ENCODE measurements at places on chromosomes 6 and 20.
A peak's percentile ranks its signal among the peaks of the same experiment; 100 is the strongest.

DNA sequence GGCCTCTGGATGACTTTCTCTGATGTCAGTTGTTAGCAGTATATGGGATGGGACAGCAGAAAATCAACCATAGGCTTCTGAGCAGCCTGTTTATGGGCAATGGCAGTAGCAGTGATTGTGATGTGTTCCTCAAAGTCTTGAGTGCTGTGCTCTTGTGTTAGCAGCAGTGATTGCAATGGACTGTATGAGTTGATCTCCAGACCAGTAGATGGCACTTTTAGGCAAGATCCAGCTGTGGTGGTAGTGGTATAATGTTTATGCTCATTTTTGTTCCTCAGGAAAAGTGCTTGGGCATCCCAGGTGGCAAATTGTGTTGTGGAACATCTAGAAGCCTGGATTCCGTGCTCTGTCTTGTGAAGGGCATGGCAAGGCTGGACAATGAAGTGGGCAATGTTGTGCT is 181.6 kb upstream of the SYNCRIP start:
- DNase-seq, result no peak

DNA sequence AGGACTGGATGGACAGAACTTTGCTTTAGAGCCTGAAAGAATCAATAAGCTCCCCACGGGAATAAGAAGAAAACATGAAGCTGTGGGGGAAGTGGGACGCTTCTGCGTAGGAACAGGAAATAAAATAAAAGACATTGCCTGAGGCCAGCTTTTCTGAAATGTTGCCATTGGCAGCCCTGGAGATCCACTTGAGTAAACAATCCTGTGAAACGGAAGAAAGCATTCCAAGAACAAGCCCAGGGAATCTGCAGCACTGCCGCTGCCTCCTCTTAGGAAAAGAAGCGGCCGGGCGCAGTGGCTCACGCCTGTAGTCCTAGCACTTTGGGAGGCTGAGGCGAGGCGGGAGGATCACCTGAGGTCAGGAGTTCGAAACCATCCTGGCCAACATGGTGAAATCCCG is 182.3 kb upstream of the RALGAPA2 start:
- DNase-seq, result no peak

GRCh38 chr6:150183105-150183504 is 40.3 kb downstream of the PPP1R14C start:
- no peak for DNase-seq

- DNase-seq, result no peak
These were observed 18.1 kb upstream of the TRIM27 start for GRCh38 chr6:28941684-28942448.

GRCh38 chr20:40754339-40754943 is 65.4 kb upstream of the MAFB start:
- no peak for DNase-seq

DNA sequence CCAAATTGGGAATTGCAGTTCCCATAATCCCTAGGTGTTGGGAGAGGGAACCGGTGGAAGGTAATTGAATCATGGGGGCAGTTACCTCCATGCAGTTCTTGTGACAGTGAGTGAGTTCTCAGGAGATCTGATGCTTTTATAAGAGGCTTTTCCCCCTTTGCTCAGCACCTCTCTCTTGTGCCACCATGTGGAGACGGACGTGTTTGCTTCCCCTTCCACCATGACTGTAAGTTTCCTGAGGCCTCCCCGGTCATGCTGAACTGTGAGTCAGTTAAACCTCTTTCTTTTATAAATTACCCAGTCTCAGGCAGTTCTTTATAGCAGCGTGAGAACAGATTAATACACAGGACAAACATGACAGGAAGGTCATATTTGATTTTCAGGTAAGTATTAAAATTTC is 25.3 kb upstream of the HECA start:
- no peak for DNase-seq

DNA sequence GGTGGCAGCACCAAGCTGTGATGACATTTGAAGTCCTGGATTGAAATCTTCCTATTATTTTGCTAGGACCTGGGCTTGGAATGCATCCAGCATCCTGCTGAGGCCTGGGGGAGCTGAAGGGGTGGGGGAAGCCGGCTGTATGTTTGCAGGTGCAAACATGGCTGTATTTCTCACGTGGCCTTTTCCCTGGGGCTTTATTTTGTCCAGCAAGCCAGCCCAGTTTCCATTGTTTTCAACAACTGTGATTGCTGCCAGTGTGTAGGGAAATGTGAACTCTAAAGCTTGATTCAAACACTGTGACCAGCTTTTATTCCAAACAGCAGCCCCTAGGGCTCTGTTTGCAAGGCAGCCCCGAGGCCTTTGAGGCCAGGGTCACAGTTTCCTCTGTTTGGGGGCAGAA is 683.0 kb downstream of the DHX35 start:
- DNase-seq, result no peak

DNA sequence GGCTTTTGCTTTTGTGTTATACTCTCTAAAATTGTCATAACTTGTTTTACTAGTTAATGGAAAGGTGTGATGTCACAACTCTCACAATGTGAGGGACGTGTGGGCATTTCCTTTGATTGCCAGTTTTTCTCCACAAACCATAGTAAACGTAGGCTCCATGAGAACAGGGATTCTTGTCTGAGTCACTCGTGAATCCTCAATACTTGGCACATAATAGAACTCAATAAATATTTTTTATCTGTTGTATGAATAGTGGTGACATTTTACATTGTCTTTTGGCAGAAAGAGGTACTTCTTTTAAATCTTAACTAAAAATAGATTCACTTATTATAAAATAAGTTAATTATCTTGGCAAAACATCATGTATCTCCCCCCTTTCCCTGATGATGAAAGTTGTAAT is 69.0 kb upstream of the CNKSR3 start:
- no peak for DNase-seq

DNA sequence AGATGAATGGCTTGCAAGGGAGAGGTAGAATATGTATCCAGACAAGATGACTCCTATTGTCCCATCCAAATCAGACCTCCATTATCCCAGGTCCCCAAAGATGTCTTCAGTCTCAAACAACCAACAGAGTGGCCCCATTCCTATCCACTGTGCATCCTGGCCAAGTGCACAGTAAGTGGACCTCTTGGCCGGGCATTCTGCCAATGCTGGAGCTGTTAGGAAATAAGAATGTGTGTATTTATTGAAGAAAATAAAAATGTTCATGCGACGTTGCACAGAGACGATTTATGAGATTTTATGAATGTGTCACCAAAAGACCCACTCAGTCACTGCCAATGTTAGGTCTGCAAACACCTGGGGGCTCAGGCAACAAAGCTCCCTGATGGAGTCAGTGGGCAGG is 196.0 kb downstream of the MAFB start:
- DNase-seq, result no peak

GRCh38 chr6:144574796-144575195 is 289.7 kb downstream of the UTRN start:
- DNase-seq, result no peak

- peak; percentile 24 for DNase-seq
These were observed 54.1 kb downstream of the BPIFB1 start for GRCh38 chr20:33337119-33337518.

DNA sequence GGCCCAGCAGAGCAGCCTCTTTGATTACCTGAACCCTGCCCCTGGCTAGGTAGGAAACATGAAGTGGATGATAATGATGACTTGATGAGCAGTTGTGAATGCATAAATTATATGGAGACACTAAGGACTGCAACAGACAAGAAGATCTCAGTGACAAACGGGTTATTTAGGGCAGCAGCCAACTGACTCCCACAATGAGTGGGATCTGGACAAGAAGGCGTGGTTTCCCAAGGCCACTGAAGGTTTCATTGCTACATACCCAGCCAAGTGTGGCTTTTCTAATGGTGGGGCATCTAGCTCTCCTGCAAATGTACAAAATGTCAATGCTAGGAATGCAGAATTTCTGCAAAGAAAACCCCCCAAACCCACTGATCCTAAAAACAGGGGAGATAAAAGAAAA is 29.4 kb downstream of the RING1 start:
- DNase-seq, result no peak

GRCh38 chr20:62769346-62770071 is 26.8 kb upstream of the MRGBP start:
- no peak for DNase-seq

DNA sequence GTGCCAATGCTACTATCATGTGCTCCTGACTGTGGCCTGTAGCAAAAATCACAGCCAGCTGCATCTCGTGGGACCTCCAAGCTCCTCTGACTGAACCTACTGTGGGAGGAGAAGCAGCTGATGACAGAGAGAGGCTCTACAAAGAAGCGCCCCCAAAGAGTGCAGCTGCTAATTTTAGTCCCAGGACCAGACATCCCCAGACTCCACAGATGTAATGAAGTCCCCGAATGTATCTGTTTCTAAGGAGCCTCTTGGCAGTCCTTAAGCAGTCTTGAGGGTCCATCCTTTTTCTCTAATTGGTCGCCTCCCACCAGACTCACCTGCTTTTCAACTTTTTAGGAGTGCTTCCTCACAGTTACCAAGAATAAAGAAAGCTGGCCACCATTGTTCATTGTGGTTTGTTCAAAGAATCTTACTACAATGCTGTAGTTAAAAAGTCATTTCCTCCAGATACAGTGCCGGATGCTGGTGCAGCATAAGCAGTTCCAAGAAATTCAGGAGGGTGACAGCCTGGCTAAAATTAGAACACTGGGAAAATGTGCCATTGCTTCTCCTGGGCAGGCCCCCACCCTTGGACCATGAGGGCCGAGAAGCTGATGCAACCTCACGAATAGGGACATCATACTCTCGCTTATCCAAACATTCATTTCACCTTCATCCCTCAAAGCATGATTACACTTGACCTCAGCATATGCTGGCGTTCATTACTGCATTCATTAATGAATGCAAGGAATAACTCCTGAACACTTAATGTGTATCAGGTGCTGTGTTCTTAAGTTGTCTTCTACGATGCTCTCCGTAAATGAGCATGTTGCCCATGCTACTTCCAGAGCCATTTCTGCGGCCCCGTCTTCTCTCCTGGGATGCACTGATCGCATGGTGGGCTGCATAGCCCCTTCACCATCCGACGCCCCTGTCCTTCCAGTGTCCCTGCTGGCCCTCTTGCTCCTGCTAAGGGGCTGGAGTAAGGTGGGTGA is 66.4 kb downstream of the LY86 start:
- DNase-seq, result no peak

- no peak for DNase-seq
These were observed 63.6 kb downstream of the DZANK1 start for GRCh38 chr20:18403269-18403668.

GRCh38 chr20:25071734-25072133 is 10.2 kb downstream of the VSX1 start:
- peak; percentile 4 for DNase-seq

GRCh38 chr6:4174042-4174441 is 38.7 kb upstream of the ECI2 start:
- DNase-seq, result no peak

DNA sequence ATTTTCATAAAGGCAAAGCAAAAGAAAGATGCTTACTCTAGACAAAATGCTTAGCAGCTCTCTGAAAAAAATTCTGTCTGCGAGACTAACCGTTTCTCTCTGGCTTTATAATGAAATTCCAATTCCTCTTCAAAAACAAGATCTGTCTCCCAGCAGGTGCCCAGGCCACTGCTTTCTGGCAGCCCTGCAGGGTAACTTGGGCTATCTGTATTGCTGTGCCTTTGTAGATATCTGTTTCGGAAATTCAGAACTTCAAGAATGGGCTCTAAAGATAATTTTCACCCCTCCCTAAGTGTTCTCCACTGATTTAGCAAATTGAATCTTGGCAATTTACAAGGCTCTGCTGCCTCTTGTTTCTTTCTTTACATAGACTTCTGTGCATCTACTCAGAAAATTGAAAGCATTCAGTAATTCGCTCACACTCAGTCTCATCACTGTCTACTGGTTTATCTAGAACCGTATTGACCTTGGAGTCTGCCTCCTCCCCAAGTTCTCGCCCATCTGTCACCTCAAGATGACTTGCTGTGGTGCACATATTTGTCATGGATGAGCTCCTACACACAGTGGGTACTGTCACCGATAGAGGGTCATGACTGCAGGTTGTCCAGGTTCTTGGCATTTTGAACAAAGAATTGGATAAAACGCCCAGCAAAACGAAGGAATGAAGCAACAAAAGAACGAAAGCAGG is 26.4 kb upstream of the FABP7 start:
- no peak for DNase-seq

DNA sequence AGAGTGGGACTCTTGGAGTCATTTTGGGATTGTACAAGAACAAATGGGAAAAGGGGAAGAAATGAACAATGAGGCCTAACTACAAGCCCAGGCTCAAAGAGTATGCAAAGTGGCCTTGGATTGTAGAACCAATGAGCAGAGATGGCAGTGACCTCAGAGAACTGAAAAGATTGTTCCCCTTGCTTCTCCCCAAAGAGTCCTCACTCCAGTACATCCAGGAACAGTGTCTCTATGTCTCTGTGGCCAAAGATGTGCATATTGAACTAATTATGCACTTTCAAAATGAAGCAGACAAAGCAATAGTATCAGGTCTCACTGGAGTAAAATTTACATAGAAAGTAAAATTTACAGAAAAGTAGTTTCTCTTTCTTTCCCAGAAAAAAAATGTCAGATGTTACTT is 81.0 kb downstream of the SMLR1 start:
- no peak for DNase-seq

DNA sequence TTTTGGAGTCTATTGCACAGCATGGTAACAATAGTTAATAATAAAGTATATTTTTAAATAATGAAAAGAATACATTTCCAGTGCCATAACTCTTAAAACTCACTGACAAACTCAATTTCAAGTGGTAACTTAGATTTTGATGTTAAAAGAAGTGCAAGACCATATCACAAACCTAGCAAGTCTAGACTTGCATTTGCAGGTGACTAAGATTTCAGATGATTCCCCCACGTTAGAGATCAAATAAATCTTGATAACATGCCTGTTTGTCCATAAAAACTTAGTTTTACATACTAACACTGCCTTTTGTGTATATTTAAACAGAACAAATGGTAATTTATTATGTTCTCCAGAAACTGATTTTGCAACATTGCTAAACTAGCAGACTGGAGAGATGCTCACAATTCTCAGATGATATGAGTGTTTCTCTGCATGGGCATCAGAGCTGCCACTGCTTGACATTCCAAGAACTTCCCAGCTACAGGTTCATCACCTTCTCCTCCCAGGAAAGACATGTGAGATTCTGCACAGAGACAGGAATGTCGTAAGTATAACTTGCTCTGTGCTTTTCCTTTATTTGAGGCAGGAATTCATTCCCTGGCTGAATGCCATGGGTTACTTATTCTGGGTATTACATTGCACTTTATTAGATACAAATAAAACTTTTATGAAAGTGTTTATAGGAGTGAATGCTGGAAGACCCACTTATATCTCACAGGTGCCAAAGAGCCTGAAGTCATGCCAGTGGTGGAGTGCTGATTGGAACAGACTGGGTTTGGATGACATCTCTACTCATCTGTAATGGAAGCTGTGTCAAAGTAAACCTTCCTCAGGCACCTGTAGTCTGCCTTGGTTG is 160.2 kb upstream of the FOXA2 start:
- no peak for DNase-seq

- DNase-seq, result peak; percentile 88
These were observed 154.2 kb upstream of the QKI start for GRCh38 chr6:163260111-163260895.

GRCh38 chr6:147190556-147190955 is 13.7 kb upstream of the STXBP5 start:
- DNase-seq, result no peak

- DNase-seq, result no peak
These were observed 181.0 kb downstream of the ZFP64 start for GRCh38 chr20:52010541-52010940.

Measured in head of caudate nucleus (tissue), 42 donors.